ENCODE measurements at places on chromosomes 5 and 9.
A peak's percentile ranks its signal among the peaks of the same experiment; 100 is the strongest.

DNA sequence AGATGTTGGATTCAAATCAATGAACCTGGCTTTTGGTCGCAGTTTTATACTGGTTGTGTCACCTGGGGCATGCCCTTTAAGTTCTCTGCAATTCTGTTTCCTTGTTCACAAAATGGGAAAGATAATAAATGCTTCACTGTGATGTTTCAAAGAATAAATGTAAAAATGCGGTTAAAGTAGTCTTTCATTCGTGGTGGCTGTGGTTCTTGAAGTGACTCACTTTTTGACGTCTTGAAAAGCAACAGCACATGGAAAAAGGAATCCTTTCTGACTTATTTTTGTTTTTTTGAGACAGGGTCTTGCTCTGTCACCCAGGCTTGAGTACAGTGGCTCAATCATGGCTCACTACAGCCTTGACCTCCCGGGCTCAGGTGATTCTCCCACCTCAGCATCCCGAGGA lies 88.4 kb upstream of the SLIT3 start:
- DNase-seq = no peak

DNA sequence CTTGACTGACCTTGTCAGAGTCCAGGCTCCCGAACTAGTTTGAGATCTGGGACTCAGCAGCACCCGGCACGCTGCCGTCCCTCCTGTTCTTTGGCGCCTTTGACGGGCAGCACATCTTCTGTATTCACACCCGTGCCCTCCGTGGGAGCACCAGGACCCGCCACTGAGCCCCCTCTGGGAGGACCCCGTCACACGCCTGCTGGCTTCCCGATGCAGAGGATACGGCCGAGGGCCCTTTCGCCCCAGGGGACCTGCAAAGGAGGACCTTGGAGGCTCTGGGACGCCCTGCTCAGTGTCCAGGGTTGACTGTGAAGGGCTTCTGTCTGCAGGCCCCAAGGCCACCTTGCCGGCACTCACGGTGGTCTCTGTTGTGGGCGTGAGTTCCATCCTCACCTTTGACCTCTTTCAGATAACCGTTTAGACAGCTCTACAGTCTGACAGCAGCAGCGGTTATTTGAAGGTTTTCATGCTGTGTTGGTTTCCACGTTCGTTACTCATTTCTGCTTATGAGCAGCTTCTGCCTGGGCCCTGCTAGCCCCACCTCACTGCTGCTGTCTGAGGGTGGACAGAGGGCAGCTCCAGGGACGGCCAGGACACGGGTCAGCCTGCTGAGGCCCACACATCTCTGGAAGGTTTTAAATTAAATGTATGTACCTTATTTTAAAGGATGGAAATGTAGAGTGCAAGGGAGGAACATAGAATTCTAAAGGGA lies 12.6 kb upstream of the EXOC3 start:
- DNase-seq = peak; percentile 46

DNA sequence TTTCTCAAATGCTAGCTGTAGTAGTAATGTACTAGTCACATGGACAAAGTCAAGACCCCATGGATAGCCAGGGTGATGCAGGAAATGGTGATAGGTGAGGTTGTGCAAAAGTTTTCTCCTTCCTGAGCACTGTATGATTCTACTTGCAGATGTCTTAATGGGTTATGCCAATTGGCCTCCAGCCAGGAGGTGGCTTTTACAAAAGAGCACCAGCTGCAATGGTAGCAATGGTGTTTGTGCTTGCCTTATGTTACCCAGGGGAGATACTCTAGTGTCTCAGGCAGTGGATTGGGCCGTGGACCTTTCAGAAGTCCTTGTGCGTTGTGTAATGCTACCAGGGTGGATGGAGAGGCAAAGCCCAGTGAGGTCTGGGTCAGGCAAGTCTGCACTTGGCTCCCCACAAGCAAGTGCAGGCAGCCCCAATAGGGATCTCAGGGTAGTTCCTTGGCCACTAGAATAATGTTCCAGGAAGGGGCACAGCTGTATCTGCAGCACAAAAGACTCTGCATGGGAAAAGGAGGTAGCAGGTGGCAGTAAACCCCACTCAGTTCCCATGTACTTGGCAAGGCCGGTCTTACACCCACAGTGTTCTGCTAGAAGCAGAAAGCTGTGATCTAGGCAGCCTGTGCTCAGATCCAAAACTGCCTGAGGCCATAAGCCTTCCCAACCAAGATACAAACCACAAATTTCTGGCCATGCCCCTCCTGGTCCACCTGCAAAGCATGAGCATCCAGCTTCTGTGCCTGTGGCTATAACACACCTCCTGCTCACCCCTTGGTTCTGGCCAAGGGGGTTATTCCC lies 46.4 kb upstream of the EDIL3 start:
- DNase-seq = no peak

DNA sequence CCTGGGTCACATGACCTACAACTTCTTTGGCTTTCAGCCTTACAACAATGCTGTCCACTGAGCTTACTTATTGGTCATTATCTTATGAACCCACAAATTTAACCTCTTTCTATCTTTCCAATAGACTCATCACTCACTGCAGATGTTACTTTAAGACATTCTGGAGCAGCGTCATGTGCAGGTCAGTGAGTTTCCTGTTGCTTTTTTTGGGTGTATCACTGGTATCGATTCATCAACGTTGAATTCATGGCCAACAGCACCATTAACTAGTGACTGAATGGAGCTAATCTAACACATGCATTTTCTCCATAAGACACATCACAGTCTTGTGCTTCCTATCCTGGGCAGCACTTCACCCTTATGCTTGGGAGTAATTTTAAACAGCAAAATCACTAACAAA lies 672.6 kb upstream of the CDH18 start:
- DNase-seq = no peak

DNA sequence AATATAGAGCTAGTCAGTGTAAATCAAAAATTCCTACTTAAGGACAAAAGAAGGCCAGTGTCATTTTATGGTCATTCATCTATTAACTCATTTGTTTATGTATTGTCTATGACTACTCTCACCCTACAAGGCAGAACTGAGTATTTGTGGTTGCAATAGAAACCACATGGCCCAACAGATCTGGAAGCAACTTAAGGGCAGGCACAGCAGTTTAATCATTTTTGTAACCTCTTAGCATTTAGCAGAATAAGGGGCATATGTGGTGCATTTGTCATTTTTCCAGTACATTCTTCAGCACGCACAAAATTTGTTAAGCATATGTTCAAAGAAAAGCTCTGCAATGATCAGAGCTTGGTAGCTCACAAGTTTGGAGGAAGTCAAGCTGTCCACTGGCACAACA lies 1.1 kb downstream of the FKBP15 start:
- no peak for DNase-seq

DNA sequence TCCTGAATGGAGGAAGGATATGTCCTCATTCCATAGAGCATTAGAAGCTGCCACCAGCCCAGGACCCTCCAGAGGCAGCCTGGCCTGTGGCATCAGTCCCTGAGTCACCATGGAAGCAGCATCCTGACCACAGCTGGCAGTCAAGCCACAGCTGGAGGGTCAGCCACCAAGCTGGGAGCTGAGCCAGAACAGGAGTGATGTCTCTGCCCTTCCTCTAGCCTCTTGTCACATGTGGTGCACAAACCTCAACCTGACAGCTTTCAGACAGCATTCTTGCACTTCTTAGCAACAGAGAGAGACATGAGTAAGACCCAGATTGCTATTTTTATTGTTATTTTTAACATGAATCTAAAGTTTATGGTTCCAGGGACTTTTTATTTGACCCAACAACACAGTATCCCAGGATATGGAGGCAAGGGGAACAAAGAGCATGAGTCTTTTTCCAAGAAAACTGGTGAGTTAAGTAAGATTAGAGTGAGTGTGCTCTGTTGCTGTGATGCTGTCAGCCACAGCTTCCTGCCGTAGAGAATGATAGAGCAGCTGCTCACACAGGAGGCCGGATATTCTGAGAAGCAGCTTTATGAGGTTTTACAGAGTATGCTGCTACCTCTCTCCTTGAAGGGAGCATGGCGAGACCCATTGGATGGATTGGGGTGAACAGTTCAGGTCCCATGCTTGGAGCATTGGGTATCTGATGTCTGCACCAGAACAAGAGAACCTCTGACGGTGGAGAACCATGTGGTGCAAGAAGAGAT lies 13.0 kb upstream of the CYFIP2 start:
- no peak for DNase-seq

GRCh38 chr5:168464641-168465040 lies 21.6 kb upstream of the RARS1 start:
- DNase-seq = no peak

DNA sequence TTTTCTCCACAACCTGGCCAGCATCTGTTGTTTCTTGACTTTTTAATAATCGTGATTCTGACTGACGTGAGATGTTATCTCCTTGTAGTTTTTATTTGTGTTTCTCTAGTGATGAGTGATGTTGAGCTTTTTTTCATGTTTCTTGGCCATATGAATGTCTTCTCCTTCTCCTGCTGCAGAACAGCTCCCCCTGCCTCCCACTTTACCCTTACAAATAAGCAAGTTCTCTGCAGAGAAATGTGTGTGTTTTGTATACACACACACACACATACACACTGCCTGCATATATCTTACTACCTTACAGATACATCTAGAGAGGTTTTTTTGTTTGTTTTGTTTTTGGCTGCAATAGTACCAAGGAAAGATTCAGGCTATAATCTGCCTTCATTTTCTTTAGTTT lies 88.7 kb upstream of the PHF24 start:
- DNase-seq = no peak

- no peak for DNase-seq
These were observed 45.4 kb downstream of the PTTG1 start for GRCh38 chr5:160466889-160467554.

DNA sequence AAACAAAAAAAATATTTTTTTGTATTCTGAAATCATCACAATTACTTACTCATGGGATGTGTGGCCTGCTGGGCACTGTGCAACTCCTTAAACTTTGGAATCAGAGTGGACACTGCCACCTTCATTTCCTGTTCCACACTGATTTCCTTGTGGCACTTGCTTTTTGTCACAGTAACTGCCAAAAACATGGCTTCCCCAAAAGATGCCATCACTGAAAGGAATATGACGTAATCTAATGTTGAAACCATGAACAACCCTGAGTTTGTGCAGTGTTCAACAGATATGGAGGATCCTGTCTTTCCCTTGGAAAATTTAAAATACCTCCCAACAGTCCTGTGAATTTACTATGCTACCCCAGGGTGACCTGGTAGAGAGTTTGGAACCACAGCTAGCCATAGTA lies 12.6 kb upstream of the IL12B start:
- DNase-seq = no peak

GRCh38 chr9:95130484-95130883 lies 187.0 kb downstream of the FANCC start:
- DNase-seq = no peak

DNA sequence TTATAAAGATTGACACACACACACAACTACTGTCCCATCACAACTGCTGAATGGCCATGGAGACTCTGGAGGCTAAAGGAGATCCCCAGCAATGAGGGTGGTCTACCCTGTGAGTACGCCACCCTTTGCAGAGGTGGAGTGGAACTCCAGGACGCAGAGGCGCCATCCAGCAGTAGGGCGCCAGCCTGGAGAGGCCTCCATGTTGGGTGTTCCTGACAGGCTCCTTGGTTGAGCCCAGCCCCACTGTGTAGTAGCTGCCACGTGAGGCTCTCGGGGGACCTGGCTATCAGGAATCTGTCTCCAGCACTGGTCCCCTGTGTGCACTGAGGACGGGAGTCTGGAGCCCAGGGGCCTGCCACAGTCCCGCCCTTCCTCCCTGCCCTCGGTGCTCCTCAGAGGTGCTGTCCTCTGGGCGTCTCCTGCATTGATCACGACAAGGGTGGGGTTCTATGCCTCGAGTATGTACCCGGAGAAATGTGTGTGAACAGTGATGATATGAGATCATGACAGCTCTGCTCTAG lies 72.3 kb downstream of the DAP start:
- DNase-seq = no peak

DNA sequence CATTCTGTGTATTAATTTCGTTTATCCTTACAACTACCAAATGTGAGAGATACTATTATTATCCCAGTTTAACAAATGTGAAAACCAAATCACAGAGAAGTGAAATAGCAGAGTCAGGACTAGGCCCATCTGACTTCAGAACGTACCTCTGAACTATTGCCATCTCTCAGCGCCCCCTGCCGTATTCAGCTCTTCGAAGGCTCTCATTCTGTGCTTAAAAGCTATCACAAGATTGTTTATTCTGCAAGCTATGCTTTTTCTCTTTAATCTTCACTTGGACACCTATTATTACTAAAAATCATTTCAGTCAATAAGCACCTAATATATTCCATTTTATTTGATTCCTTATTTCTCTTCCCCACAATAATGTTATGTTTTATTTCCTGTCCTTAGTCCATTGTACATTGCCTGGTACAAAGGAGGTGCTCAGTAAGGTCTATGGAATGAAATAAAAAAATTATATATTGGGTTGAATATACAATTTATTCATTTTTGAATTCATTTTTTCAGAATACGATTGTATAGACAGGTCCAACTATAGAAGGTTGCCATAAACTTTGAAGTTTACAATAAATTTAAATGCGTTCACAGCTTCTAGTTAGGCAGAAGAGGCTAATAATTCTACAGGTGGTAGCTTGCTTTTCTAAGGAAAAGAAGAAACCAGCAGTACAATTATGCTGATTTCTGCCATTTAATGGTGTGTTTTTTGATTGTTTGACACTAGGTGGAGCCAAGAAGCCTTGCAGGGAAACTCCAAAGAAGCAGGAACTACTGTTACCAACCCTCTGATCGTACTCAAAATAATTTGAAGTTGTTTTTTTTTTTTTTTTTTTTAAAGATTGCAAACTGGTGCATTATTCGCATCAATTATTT lies 202.2 kb upstream of the DMRTA1 start:
- no peak for DNase-seq

DNA sequence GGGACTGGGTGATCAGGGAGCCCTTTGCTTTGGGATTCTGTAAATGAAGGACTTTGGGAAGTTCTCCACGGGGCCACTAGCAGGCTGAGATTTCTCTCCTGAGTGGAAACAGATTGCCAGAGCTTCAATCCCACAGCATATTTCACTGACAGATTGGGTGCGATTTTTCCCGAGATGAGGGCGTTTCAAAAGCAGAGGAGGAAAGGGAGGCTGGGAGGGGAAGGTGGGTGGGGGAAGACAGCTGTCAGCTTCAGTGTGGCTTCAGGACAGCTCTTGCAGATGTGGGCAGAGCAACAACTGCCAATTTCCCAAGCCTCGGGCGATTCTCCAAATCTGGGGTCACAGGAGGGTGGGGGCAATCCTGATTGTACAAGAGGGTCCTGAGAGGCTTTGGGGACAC lies 258.5 kb upstream of the ADRA1B start:
- no peak for DNase-seq

- no peak for DNase-seq
These were observed 43.0 kb downstream of the MARCHF3 start for GRCh38 chr5:126987271-126987899.

DNA sequence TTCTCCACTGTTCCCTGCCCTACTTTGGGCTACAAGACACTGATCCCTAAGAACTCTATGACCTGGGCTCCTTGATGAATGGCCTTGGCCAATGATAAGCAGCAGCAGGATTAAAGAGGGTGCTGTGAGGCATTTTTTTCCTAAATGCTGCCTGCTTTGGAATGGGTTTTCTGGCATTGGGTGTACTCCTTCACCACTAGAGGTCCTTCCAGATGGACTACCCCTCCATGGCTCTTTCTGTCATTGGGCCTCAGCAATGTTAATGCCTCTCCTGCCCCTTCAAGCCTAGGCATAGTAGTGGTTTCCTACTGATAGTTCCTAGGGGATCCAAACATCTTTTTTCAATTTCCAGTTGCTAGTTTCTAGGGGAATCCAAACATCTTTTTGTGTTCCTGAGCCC lies 319.3 kb upstream of the RPS23 start:
- no peak for DNase-seq

- DNase-seq = no peak
These were observed 267.2 kb upstream of the ACO1 start for GRCh38 chr9:32117291-32117690.

Measured in sigmoid colon (tissue), 7 donors.